H1 (cell line): ENCODE measurements at places on chromosomes 4 and X.
A peak's percentile ranks its signal among the peaks of the same experiment; 100 is the strongest.

DNA sequence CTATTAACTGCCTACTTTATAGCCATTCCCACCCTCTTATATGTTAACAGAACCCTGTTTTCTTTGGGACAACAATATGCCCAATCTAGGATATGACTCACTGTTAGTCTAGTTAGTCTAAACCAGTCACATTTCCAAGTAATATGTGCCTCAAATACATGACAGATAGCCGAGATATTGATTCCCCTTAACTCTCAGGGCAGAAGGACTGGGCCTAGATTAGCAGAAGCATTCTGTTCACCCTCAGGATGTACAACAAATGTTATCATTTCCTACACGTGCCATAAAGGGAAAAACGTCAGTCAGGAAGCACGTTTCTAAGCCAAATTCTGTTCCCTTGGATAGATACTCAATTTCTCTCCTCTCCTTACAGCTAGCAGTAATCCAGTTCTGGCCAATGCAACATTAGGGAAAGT lies 114.1 kb downstream of the SLC10A7 start:
- DNase-seq, result no peak

GRCh38 chr4:141826260-141826659 lies 189.9 kb downstream of the IL15 start:
- no peak for DNase-seq

DNA sequence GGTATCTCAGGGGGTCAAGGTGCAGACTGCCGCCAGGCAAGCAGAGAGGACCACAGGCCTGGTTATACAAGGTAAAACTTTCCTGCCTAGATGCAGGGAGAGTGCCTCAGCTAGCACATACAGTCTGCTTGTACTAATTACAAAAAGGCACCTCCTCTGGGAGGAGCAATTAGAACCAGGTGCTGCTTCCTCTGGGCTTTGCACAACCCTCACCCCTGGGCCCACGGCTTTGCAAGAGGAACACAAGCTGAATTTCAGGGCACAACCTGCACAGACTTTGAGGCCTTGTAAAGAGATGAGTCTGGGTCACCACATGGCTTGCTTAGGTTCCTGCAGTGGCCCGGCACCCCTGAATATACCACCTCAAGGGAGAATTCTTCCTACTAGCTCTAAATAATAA lies 9.2 kb upstream of the CITED1 start:
- no peak for DNase-seq

GRCh38 chrX:109966246-109966645 lies 36.7 kb upstream of the TMEM164 start:
- no peak for DNase-seq

GRCh38 chr4:91058345-91058744 lies 931.2 kb downstream of the CCSER1 start:
- DNase-seq, result no peak

DNA sequence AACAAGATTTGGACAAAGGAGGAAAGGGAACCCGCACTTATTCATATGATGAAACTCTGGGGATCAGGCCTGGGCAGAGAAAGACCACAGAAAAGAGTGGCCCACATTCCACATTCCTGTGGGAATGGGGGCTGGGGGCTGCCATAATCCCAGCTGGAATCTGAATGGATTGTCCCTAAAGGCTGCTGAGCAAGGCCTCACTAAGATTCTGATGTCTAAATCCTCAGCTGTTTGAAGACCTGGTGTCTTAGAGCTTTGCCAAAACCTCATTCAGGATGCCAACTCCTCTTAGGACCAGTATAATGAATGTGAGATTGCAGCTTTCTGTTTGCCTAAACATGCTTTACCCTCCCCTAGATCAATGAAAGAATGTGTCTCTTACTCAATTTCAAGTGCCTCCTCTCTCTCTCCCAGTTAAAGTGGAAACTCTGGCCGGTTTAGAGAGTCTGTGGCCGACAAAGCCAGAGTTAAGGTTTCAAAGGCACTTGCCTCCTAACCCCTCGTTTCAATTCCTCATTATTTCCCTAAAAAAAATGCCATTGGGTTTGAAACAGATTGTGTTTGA lies 33.3 kb upstream of the GPC4 start:
- no peak for DNase-seq

GRCh38 chrX:12225107-12225506 lies 86.8 kb downstream of the FRMPD4 start:
- DNase-seq, result no peak

DNA sequence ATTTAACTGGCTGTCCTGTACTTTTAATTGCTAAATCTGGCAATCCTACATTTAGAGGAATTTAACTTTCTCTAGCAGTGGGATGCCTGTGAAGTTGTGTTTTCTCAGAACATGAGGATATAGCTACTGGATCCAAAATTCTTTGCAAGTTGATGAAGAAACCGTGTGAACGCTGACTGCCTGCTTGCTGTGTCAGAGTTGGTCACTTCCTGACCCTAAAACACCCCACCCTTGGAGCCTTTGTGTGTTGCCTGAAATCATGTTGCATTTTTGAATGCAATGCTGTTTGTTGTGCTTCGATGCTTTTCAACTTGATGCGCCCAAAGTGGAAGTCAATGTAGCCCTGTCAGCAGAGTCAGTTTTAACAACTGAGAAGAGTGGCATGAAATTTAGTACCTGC lies 211.2 kb downstream of the ANK2 start:
- DNase-seq, result no peak

GRCh38 chrX:25519258-25519657 lies 503.5 kb upstream of the ARX start:
- no peak for DNase-seq

DNA sequence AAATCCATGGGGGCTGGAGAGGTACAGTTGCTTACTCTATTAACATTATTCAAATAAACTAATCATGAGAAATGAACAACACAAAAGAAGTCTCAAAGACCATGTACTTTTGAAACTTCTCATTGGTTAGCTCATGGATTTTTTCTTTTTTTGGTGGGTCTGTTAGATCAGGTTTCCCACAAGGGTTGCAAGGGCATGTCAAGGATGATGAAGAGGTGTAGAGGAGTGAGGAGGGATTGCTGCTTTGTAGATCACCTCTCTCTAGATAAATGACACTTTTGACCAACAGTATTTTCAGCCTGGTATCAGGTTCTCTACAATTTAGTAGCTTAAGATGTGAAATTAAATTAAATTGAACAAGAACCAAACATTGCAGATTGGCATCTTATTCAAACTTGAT lies 417.9 kb upstream of the AGA start:
- DNase-seq, result no peak

DNA sequence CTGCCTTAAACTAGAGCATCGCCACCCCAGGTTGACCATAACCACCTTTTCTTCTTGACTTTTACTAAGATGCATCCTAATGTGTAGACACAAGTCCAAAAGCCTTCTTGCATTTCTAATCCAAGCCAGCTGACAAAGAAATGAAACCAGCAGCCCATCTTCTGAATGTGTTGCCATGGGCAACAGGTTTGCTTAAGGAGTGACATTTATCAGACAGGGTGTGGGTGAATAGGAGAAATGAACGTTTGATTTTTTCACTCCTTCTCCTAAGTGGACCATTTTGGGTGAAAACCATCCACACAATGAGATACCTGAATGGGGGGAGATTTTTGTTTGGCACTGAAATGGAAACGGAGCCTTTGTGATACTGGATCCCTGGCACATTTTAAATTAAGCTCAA lies 72.7 kb upstream of the C4orf50 start:
- DNase-seq, result no peak

DNA sequence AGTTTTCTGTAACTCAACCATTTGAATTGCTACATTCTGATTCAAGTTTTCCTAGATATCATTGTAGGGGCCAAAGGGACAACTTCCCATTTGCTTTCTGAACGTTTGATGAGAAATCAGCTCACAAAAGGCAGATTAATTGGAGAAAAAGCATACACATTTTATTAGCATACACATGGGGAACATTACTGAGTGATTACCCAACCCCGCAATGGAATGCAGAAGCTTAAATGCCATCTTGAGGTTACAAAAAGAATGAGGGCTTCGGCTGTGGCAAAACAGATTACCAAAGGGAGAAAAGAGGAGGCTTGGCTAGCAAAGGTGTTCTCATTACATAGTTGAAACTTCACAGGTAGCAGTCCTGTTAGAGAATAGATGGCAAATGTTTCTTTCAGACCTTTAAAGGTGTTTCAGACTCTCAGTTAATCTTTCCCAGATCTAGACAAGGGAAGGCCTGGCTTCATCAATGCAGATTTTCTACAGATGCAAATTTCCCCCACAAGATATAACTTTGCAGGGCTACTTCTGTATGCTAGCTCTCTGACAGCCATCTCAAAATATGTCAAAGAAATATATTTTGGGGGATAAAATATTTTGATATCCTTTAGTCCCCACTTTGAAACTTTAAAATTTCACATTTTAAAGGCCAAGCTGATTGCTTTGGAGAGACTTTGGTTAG lies 26.5 kb upstream of the HERC6 start:
- DNase-seq, result no peak

DNA sequence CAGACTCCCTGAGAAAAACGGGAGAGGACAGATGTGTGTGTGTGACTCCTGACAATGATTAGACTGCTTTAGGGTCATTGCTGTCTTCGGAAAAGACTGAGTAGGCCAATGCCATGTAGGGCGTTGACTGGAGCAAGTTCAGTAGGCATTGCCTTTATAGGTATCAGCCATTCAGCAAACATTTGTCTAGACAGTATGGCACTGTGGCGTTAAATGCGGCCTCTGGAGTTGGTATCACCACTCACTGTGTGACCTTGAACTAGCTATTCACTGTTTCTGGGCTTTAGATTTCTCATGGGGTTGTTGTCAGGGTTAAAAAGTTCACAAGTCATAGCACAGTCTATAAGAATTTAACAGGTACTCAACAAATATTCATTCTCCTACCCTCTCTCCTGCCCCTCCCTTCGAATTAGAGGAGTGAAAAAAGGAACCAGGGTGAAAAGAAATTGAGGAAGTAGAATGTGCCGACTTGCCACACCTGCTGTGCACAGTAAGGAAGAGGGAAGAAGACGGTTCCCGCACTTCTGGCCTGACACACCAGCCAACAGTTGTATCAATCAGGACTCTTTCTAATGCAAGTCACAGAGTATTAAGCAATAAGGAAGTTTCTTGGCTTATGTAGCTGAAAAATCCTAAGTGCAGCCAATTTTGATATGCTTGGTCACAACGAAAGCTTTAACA lies 83.2 kb upstream of the PLAC8 start:
- no peak for DNase-seq

DNA sequence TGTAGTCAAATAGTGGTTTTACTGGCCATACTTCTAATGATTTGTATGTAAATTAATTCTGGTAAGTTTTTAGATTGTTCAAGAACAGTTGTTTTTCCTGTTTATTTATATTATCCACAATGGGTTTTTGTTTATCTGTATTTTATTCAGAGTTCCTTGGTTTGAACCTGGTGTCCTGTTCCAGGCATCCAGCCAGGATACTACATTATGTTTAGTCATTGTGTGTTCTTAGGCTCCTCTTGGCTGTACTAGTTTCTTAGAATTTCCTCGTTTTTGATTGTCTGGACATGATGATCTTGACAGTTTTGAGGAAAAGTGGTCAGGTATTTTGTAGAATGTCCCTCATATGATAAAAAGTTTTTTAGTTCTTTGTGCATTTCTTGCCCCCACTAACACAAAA lies 7.8 kb downstream of the TIGD2 start:
- no peak for DNase-seq

- DNase-seq, result no peak
These were observed 75.4 kb downstream of the FAT4 start for GRCh38 chr4:125390126-125390525.

- DNase-seq, result no peak
These were observed 116.3 kb upstream of the TEX13C start for GRCh38 chrX:125203365-125203736.

GRCh38 chrX:11558972-11559371 lies 106.7 kb downstream of the ARHGAP6 start:
- peak; percentile 43 for DNase-seq

DNA sequence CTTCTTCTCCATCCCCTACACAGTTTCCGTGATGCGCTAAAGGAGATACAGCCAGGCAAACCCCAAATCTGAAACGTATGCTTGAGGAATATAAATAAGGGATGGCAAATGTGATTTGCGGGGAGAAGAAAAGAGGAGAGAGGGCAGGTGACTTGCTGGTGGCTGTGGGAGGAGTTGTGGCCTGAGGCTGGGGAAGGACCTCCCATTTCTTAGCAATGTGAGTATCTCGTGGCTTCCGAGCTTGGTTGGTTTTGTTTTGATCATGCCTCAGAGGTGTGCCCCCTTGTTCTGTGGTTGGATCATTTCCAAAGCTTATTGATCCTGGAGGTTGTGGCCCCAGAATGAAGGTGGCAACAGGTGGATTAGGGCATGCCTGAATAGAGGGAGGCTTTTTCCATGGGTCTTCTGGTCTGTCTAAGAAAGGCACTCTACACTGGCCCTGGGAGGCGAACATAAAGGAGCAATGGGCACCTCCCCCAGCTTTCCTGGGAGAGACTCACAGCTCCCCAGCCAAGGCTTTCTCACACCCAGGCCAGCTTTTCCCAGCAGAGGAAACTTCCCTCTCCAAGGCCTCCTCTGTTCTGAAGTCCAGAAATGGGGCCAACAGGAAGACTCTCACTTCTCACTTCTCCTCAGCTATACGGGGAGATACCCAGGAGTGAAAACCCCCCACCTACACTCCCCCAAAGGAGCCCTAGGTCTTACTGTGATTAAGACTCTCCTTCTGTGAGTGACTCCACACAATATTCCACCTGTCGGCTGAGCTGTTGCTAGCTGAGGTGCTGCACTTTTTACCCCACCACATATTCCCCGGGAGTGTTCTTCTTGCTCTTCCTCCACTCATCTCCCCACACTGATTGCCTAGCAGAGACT lies 40.0 kb downstream of the C4orf51 start:
- no peak for DNase-seq

- DNase-seq, result no peak
These were observed 34.0 kb upstream of the BMP15 start for GRCh38 chrX:50876551-50876950.

DNA sequence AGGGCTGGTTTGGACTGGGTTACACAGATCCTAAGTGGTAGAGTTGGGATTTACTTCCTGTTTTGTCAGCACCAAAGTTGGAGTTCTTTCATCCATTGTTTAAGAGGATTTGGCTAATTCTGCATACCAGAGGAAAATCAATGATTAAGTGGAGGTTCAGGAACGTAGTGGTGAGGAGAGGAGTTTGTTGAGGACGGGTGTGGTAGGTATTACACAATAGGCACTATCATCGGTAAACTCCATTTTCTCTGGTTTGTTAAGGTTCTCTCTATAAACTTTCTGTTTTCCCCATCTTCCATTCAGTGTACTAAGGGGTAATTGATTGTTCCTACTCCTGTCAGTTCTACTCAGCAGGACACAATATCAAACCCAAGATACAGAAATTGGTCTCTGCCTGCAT lies 107.5 kb upstream of the VCX2 start:
- DNase-seq, result no peak

DNA sequence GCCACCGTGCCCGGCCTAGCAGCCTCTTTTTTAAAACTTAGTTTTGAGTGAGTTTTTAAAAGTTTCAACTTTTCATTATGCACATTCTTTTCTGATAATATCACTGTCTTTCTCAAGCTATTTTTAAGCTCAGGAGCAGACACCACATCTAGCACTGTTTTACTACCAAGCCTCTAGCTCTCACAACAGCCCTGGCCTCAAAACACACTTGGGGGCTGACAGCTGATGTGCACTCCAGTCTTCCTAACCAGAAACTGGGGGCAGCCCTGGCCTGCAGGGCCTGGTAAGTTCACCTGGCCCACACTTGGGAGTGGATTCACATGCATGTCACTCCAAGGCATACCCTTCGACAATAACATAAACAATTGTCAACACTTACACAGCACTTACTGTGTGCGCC lies 34.0 kb downstream of the CENPU start:
- no peak for DNase-seq
